ENCODE measurements at places on chromosomes 5 and 9.

- ATAC-seq: no peak
Measured at GRCh38 chr5:79955356-79955895, 35.6 kb downstream of the MTX3 start.

DNA sequence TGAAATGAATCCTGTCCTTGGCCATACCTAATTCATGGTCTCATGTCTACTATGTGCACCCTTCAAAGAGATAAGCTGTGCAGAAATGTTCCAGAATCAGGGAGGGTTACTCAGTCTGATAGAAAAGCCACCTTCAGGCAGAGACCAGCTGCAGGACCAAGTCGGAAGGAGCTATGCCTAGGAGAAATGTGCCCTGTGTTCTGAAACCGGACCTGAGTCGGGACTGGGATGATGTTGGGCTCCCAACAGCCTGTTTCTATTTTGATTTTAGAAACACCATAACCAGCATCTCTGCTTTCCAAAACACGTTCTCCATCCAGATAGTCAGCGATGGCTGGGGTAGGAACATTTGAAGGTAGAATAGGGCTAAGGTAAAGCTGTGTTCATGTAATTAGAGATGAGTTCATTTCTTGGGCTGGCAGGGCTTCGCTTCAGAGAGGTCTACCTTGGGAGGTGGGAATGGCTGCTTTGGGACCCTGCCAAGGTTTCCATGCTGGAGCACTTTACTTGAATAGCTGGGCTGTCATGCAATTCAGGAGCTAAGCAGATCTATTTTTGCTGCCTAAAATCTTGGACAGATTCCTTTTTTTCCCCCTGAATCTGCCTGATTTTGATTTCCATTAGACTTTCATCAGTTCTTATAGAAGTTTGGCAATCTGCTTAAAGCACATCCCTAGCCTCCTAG lies 2.8 kb downstream of the ADCY2 start:
- no peak for ATAC-seq

DNA sequence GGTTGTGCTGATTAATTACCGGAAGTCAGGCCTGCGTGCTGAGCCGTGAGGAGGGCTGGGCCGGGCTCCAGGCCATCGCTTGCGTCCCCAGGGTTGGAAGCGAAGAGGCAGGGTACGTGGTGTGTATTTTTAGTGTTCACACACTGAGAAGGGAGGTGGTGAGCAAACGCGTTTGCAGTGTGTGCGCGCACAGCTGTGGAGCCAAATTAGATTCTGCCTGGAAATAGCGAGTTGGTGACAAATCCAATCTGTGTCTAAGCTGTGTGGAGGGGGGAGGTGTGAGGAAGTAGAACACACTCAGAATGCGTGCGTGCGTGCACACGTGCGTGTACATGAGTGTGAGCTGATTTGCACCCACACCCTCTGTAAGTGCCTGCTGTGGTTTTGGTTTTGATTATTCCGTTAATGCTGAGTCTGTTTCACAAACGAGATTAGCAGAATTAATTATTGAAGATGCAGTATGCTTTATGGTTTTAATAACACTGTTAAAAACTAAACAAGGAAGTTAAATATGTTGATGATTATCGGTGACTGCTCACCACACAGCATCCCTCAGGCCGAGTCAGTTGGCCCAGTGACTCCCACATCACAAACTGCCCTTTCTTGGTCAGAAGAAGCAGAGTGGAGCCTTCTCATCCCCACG lies 111.8 kb upstream of the FCN2 start:
- peak; percentile 57 for ATAC-seq

DNA sequence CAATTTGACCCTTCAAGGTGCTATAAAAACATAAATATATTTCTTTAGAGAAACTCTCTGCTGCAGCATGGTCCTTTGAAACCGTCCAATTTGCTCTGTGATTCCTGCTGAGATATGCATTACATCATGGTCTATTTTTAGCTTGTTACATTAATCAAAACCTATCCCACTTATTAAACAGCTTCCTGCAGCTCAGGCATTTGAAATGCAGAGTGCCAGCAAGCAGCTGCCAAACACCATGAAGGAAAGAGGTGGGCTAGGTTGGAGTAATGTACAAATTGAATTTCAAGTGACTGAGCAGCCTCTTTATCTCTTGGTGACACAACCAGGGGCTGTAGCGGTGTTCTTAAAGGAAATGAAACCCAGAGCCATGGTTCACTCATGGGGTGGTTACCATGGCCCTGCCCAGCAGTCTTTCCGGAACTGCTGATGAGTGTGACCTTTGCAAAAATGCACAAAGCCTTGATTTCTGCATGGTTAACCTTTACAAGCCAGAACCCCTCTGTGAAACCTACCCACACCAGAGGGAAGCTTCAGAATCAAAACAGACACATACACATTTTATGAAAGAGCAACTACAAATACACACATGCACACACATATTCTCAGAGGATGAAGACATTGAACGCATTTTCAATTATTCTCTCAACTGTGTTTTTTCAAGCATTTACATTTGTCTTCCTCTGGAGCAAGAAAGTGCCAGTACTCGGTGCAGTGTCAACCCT lies 155.8 kb upstream of the ZNF608 start:
- ATAC-seq: no peak

DNA sequence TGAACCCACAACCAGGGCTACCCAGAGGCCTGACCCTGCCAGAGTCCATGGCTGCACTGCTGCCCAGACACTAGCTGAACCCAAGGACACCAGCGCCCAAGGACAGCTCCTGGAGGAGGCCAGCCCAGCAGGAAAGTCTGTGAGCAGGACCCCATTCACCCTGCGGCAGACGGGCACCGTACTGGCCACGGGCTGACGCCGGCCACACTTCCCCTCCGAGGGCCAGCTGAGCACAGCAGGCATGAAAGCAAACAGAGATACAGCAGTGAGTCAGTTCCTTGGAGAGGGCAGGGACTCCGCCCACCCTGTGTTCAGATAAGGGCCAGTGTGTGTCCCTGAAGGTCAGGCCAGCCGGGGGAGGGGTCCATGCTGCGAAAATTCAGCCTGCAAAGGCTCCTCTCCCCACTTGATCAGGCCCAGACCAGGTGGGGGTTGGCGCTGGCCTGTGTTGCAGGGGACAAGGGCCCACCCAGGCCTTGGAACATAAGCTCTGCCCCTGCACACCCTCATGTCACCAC lies 3.2 kb downstream of the RNF208 start:
- no peak for ATAC-seq

DNA sequence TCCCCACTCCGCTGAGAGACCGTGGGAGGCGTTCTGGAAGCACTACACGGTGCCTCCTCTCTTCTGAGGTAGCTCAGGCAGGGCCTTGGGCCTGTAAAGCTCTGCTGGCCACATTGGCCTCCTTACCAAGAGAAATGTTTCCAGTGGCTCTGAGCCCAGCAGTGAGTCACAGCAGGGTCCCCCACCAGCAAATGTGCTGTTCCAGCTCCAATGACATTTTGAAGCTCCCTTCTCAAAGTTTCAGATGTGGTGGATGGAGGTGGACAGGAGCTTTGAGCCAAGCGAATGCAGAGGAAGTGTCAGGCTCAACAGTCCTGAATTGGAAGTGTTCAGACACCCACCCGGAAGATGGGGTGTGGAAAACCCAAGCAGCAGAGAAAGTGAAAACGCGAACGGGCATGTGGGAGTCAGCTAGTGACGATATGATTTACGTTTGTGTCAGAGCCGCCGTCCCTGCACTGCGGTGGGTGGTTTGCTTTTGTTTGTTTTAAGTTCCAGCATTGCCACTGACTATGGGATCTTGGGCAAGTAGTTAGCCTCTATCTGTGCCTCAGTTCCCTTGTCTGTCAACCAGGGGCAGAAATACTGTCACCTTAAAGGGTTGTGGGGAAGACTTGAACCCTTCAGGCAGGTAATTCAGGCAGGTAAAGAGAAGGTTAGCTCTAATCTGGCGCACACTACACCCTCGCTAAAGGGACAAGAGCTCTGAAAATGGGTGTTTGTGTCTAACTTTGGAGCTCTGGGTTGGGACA lies 38.2 kb downstream of the C5orf15 start:
- ATAC-seq: no peak

DNA sequence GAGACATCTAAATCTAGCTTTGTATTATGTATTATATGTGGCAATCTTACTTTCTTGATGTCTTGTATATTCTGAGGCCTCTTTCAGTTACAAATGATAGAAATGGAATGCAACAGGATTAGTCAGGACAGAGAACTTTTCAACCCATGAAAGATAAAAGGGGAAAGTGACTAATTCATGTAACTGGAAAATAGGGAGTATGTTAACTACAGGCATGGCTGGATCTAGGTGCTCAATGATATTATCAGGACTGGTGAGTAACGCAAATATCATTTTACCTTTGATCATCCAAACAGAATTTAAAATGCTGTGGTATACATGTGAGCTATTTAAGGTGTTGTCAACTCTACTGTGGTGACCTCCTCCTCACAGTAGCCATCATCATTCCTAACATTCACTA lies 215.7 kb upstream of the GLRA1 start:
- ATAC-seq: no peak

DNA sequence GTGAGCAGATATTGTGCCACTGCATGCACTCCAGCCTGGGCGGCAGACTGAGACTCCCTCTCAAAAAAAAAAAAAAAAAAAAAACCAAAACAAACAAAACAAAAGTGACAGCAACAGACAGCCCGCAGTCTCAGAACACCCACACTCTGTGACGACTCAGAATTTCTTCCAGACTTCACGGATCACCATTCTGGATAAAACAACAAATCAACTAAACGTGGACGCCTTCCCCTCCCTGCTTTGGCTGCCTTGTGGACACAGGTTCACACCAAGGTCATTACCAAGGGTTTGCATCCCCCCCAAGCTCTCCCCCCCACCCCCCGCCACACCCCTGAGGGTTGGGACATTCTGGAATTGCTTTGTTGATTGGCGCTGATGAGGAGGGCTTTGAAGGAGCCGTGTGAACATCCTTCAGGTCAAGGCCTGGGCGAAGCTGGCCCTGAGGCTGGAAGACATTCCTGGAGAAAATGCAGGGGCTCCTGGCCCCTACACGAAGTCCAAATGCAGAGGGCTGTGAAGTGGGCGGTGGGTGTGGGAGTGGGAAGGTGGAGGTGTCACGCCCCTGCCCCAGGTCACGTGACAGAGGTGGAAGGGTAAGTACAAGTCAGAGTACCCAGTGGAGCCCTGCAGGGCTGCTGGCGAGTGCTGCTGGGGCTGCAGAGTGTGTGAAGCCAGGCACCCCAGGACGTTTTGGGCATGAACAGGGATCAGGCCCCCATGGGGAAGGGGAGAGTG lies 10.1 kb downstream of the LCN10 start:
- ATAC-seq: no peak

DNA sequence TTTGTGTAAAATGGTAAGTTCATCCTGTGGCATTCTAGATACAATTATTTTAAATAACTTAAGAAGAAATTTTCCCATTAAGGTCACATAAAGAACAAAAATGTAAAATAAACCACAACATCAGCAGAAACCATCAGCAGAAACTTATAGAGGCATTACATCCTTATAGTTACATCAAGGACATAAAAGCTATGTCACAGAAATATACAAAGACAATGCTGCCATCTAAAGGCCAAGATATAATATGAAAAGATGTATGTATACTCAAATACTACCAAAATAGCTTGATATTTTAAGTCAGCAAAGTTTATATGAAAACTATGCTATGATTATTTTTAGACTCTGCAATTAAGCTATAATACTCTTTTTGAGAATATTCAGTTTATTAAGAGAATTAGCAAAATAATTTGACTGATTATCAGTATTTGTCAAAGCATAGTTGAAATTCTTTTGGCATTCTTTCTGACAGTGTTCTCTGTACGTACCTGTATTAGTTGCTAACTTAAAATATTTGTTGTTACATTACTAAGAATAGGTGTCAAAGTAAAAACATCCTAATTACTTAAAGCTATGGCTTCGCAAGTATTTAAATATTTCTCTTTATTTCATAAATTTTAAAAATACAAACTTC lies 36.2 kb downstream of the FBXL17 start:
- no peak for ATAC-seq

- ATAC-seq: peak; percentile 69
Measured at GRCh38 chr9:12774861-12775678, at the start of gene LURAP1L. Gene LURAP1L, plus strand, starts transcription at chr9:12775020. Its CDS starts 696 bp downstream, at chr9:12775716.

DNA sequence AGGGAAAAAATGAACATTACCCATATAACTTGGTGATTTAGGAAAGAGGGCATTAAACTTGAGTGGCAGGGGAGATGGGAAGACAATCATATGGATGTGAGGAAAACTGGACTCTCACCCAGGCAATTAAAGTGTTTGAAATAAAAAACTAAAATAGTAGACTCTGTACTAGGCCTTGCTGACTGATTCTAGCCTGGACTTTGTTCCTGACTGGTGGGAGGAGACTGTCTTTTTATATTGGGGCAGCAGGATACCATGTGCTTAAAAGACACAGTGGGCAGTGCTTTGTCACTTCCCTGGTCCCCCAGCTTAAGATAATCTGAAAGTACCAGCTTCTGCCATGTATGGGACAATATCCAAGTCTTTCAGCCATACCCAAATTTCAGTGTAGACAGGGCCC lies 107.0 kb downstream of the ACTL7B start:
- ATAC-seq: no peak

DNA sequence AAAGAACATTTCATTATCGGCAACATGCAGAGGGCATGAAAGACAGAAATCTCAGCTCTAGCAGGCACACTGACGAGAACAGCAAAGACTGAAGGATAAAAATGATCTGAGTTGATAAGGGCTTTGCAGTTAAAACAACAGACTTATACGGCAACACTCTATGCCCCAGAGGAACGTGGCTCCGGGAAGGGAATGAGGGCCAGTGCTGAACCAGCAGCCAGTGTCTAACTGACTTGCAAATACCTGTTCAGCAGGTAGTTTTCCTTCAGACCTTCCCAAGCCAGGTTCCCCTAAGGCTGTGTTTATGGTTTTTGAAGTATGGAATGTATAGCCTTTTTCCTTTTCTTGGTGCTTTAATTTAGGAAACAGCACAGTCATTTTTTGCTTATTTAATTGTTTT lies 121.3 kb upstream of the CDH18 start:
- ATAC-seq: no peak

DNA sequence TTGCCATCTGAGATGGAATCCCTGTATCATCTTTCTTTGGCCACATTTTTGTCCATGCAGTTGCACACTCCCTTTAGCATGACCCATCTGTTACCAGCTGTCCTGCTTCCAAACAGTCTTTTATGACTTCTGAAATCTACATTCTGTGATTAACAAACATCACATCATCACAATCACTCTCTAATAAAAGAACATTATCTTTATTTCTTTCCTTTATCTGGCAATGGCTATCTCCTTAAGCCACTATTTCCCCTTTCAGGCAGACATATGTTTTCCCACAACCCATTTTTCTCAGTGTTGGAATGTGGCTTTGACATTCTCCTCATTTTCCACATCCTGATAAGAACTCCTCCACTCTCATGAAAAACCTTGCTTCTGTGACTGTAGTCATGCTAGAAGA lies 141.0 kb downstream of the ST8SIA4 start:
- ATAC-seq: no peak
